IPS DF 6.9 (cell line): ENCODE measurements at places on chromosomes 3 and 15.

- no peak for DNase-seq
Observed at GRCh38 chr3:59510576-59510975, 460.8 kb upstream of the CFAP20DC start.

DNA sequence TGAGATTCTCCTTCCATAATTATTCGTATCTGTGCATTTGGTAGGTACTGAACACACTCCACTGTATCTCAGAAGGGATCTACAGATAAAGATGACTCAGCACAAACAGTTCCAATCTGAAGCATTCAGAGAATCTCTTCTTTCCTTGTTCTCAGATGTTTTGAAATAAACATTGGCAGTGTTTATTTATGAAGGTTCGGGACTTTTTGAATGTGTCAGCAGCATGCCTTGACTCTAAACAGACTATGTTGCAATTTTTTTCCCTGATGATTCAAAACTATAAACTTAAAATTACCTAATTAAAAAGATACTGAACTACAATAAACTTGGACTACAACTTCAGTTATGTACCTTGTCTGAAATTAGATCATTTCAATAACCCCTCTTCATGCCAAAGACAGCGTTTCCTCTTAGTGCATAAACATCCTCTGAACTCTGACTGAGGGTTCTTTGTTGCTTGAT is 612.9 kb upstream of the TBL1XR1 start:
- DNase-seq, result no peak

GRCh38 chr15:31799715-31800321 is 230.5 kb upstream of the CHRNA7 start:
- no peak for DNase-seq

DNA sequence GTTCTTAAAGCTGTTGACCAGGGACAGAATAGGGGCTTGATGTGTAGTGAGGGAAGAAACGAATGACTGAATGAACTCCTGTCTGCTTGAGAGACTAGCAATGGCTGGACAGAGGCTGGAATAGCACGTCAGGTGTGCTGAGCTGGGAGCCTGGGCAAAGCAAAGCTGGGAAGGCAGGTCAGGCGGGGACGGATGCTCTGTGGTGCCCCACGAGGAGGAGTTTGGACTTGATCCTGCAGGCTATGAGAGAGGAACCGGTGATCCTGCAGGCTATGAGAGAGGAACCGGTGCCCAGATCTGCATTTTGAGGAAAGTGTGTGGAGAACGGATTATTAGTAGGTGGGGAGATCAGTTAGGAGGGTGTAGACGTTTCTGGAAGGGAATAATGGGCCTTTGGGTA is 31.3 kb upstream of the PSTPIP1 start:
- no peak for DNase-seq

DNA sequence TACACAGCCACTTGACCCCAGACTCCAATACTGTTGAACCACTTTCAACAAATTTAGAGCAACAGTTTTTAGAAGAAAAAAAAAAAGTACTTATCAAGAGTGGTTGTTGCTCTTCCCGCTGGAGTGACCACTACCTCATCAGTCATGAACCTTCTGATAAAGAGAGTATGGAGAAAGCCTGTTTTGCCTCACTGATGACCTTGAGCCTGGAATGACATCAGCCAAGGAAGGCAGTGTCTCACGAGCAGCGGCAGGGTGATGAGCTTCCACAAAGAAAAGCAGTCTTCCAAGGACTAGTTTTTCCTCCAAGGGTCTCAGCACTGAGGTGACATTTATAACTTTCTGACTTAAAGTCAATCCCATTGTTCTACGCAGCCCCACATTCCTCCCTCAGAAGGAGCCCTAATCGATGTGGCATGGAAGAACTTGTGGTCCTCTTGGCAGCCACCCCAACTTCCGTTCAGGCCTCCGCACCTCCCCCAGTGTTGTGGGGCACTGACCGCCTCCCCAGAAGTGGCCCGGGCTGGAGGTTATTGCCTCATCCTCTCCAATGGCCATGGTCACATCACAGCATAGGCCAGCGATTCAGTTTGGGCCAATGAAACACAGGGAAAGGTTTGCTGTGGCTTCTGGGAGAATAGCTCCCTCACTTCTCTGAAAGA is 1.8 kb upstream of the CYP11A1 start:
- DNase-seq, result no peak

DNA sequence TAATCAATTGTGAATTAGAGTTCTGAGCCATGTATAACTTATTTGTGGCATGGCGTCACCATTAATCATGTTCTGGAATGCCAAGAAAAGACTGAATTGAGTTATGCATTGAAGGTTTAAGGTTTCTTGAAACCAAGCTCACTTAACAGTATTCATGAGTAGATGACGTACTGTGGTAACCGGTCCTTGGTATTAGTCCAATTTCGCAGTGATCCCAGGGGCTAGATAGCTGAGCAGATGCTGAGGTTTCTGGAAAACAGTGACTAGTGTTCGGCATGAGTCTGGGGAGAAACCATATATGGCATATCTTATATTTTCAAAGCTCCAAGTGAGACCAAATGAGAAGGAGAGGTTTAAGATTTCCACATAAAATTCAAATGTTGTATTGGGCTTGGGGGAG is 218.3 kb upstream of the LYSMD4 start:
- DNase-seq, result no peak

- no peak for DNase-seq
Observed at GRCh38 chr3:192545333-192545732, 182.0 kb downstream of the FGF12 start.

DNA sequence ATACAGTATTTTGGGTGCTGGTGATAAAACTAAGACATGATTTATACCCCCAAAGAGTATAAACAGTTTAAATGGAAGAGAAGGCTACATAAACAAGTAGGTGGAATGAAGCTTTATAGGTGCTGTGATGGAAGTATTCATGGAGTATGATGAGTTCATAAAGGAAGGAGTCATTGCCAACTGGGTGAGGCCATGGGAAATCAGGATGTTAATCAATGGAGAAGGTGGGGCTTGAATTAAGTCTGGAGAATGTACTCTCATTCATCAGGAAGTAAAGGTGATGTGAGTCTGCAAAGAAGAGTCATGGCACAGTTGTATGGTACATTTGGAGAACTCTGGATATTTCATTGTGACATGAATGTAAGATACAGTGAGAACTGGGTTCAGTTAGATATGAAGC is 147.5 kb upstream of the MME start:
- DNase-seq, result no peak

GRCh38 chr3:98567666-98568270 is 25.6 kb downstream of the CPOX start:
- DNase-seq, result no peak

- DNase-seq, result no peak
Observed at GRCh38 chr3:148790851-148791735, 36.5 kb upstream of the CPB1 start.

- DNase-seq, result no peak
Observed at GRCh38 chr3:13002398-13003124, 70.7 kb downstream of the IQSEC1 start.

- DNase-seq, result no peak
Observed at GRCh38 chr3:55597641-55598040, 110.5 kb upstream of the WNT5A start.

DNA sequence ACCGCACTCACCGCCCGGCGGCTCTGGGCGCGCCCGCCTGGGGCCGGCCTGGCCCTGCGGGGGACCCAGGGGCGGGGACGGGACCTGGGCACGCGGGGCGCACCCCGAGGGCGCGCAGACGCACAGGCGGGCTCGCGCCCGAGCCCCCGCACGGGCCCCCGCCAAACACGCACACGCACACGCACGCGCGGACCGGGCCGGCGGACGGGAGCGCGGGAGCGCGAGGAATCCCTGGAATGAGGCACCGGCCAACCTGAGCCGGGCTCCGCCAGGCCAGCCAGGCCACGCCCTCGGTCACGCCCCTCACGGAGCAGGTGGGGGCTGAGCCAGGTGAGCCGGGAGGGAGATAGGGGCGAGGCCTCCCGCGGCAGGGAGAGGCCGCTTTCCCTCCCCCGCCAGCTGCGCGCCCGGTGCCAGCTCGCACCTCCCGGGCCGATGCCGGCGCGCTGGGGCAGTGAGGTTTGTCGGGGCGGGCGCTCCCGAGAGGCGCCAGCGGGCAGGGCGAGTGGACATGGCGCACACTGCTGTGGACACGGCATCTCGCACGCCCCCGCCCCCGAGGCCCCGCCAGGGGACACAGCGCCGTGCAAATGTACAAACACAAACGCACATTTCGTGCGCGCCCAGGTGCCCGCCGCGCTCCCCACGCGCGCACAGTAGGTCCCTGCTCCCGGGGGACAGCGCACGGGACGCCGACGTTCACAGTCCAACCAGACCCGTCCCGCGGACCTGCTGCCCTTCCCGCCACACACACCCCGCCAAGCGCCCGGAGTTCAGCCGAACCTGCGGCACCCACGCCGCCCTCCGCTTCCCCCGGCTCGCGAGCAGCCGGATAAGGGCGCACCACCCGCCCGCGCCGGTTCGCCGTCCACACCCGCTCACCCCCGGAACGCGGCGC is 75.9 kb upstream of the VGLL4 start:
- peak; percentile 84 for DNase-seq

- peak; percentile 1 for DNase-seq
Observed at GRCh38 chr3:28791713-28792255, 443.2 kb upstream of the AZI2 start.

DNA sequence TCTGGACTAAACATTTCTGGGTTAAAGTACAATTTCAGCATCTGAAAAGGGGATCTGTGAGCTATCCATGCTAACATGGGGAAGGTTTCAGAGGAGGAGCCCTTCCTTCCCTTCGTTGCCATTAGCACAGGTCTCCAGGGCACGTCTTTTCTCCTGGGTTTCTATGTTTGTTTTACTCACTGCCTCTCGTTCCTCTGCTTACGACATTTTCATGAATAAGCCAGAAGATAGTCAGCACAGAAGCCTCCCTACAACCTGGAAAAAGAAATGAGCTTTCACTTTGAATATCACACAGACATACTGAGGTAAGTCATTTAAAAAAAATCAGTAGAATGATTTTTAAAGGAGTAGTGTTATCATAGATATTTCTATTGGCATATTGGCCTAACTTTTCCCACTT is 117.2 kb upstream of the KCNMB2 start:
- no peak for DNase-seq

DNA sequence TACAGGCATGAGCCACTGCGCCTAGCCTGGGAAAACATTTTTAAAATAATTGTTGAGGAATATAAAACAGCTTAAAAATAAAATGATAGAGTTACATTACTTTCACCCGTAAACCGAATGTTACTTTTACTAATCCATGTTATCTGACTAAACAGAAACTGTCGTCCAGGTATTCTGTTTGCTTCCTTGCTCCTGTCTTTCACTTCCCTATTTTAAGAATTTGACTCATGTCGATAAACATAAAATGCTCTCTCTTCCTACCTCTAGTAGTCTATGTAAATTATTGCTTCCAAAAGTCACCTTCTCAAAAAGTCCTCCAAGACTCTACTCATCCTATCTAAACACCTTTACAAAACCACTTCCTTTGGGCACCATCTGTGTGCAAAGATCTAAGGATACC is 216.4 kb downstream of the RBMS3 start:
- no peak for DNase-seq

DNA sequence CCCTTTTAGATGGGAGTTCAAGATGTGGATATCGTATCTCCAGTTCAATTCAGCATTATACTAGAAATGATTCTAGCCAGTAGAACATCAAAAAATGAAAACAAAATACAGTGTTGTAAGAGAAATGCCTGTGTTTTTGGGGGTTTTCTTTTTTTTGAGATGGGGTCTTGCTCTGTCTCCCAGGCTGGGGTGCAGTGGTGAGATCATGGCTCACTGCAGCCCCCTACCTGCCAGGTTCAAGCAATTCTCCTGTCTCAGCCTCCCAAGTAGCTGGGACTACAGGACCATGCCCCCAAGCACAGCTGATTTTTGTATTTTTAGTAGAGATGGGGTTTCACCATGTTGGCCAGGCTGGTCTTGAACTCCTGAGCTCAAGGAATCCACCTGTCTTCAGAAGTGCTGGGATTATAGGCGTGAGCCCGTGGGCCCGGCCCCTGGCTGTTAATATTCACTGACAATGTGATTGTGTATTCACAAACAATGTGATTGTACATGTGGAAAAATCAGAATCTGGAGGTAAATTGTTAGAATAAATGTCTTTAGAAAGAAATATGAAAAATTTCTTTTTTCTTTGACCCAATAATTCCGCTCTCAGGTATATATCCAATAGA is 59.0 kb downstream of the ARIH1 start:
- DNase-seq, result no peak

DNA sequence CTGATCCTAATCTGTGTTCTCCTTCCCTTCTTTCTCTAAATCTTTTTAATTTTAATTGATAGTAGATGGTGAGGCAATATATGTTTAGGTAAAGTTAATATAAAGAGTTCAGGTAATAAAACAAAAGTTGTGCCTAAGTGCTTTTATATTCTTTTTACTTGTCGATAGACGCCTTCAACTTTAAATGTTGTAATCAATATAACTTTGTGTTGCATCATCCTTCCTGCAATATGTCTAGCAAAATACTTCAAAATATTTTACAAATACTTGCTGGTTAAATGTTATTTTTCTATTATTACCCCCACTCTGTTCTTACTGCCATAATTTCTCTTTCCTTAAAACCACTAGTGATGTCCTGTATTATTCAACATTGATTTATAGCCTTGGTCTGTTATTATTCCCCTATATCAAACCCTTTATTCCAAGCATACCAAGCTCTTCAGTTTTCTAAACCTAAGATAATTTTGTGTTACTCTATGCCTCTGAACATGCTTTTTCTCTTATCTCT is 92.4 kb downstream of the NAALADL2 start:
- no peak for DNase-seq

- DNase-seq, result no peak
Observed at GRCh38 chr3:15097891-15098290, 1.1 kb downstream of the RBSN start.

- DNase-seq, result no peak
Observed at GRCh38 chr3:170477395-170477794, 58.7 kb downstream of the CLDN11 start.

DNA sequence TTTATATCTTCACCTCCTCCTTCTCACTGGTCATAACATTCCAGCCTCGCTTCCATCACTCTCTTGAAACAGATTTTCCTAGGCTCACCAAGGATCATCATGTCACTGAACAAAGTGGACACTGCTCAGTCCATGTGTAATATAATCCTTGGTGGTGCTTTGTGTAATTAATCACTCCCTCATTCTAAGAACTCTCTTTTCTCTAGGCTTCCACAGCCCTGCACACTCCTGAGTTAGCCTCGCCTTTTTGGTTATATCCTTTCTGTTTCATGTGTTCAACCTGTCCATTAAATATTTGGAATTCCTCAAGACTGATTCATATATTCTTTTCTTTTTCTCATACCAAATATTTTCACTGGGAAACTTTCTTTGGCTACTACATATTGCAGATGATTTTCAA is 440.8 kb downstream of the PYDC2 start:
- no peak for DNase-seq
